ENCODE measurements at places on chromosomes 4 and X.
A peak's percentile ranks its signal among the peaks of the same experiment; 100 is the strongest.

- DNase-seq, result no peak
These were observed 85.1 kb downstream of the CT47B1 start for GRCh38 chrX:120790552-120790951.

GRCh38 chr4:133921280-133922195, 280.1 kb downstream of the PABPC4L start:
- DNase-seq, result no peak

GRCh38 chrX:130801901-130802300, 101.1 kb downstream of the ENOX2 start:
- DNase-seq, result no peak

GRCh38 chr4:69727426-69727825, 33.0 kb downstream of the SULT1B1 start:
- DNase-seq, result no peak

GRCh38 chrX:137848266-137848905, 282.5 kb downstream of the ZIC3 start:
- DNase-seq, result no peak

GRCh38 chr4:30269850-30270249, 450.3 kb upstream of the PCDH7 start:
- DNase-seq, result no peak

DNA sequence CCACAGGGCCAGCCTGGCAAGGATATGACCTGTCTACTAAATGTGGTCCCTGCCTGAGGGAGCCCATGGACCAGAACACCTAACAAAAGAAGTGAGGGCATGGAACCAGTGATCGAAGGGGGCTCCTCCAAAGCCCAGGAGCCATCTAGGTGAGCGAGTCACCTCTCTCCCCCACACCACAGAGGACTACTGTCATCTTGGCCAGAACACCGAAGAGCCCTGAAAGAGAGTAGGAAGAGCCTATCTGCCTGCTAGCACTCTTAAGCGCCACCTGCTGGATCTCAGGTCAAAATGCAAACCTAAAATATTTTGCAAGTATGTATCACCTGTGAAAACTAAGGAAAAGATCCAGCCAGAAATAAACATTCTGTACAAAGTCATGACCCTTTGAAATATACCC, 137.9 kb upstream of the ZXDB start:
- DNase-seq, result peak; percentile 1

DNA sequence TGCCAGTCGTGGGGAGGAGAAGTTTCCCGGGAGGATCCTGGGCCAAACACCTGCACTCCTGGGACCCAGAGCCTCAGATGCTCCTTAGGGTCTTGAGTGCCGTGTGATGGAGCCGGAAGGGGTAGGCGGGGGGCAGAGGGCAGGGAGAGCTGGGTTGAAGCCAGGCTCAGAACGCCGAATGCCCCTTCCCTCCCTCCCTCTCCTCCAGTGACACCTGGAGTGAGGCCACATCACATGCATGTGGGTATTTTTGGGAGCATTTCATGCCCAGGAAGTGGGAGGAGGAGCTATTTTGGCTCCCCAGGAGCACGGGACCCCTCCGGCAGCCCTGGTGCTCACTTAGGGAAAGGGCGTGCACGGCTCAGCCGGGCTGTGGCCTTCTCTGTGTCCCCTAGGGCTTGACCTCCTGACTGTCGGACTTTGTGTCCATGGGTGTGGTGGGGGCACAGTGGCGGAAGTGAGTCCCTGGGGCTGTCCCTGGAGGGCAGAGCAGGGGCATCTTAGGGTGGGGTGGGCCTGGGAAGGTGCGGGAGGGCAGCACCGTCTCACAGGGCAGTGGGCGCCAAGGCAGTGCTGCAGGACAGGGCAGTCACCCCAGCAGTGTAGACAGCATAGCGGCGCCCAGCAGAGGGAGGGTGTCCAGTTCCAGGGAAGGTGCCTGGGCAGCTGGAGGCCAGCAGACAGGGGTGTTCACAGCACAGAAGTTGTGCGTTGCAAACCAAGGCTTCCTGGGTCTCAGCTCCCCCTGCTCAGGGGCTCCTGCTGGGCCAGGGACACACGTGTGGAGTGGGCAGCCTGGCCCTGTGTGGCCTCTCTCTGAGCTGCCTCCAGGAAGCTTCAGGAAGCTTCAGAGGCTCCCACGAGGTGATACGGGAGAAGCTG, 4.9 kb upstream of the CPLX1 start:
- DNase-seq, result no peak

GRCh38 chrX:115367951-115368350, 78.4 kb downstream of the LUZP4 start:
- DNase-seq, result no peak

DNA sequence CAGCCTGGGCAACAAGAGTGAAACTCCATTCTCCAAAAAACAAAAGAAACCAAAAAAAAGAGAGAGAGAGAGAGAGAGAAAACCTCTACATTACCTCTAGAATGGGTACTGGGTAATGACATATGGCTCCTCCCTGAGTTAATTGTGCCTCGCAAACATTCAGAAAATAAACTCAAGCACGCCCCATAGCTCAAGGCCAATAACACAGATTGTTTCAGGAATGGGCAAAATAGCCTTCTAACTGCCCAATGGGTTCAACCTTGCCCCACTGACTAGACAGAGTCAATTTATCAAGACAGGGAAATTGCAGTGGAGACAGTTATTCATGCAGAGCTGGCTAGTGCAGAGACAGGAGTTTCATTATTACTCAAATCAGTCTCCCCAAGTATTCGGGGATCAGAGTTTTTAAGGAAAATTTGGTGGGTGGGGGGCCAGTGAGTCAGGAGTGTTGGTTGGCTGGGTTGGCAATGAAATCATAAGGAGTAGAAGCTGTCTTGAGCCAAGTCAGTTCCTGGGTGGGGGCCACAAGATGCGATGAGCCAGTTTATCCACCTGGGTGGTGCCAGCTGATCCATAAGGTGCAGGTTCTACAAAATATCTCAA, 25.1 kb downstream of the NIPAL1 start:
- no peak for DNase-seq

GRCh38 chrX:45697591-45697990, 496.9 kb upstream of the DIPK2B start:
- DNase-seq, result no peak

DNA sequence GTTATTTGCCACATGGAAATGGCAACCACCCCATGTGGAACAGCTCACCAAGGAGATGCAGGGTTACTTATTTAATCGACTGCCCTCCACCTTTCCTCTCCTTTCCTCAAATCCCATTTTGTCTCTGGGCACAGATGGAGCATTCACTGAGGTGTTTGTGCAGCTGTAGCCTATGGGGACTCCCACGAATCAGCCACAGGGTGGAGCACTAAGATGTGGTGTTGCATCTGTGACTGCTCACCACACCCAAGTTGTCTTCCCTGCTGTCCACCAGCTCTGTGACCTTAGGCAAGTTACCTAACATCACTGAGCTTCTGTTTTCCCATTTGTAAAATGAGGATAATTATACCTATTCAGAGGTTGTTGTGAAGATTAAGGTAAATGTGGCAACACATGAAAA, 252.4 kb upstream of the CPEB2 start:
- peak; percentile 11 for DNase-seq

DNA sequence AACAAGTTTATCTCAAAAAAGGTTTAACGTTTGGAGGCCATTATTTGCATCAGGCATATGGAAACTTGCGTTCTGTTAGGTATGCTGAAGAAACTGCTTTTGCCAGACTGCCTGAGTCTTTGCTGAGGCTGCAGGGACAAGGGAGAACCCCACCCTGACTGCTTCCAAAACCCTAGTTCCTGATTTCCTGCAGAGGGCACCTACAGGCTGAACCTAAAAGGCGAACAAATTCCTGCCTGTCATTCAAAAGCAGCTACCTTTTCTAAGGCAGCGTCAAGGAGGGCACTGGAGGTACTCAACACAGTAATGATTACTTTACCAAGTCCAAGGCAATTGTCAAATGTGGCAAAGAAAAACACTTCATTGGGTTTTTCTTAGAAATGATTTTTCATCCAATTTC, 578 bp upstream of the CORIN start:
- DNase-seq, result no peak

DNA sequence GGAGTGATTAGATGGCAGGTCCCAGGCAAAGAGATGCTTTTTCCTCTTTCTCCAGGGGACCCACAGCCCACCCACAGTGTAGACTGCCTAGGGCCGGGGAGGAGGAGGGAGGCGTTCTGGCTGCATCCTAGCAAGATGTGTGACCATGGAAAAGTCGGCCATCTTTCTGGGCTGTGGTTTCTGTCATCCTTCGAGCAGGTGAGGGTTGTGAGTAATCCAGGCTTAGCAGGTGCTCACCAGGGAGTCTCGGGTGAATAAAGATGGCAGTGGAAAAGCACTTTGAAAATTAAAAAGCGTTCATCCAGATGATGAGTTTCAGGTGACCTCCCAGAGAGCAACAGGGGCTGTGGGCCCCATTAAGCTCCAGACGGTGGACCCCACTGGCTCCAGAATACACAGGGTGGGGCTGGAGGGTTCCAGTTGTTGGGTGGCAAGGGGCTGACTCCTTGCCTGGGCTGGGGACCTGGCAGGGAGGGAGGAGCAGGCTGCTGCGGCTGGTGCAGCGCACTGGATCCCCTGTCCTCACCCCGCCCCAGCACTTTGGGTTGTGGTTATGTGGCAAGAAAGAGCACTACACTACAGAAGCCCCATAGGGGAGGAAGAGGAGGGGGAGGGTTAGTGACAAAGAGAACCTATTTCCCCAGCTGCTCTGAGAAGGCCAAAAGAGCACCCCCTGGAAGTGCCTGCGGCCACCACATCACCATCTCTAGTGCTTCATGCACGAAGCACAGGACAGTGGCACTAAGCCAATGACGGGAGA, 23.7 kb downstream of the ELF4 start:
- no peak for DNase-seq

DNA sequence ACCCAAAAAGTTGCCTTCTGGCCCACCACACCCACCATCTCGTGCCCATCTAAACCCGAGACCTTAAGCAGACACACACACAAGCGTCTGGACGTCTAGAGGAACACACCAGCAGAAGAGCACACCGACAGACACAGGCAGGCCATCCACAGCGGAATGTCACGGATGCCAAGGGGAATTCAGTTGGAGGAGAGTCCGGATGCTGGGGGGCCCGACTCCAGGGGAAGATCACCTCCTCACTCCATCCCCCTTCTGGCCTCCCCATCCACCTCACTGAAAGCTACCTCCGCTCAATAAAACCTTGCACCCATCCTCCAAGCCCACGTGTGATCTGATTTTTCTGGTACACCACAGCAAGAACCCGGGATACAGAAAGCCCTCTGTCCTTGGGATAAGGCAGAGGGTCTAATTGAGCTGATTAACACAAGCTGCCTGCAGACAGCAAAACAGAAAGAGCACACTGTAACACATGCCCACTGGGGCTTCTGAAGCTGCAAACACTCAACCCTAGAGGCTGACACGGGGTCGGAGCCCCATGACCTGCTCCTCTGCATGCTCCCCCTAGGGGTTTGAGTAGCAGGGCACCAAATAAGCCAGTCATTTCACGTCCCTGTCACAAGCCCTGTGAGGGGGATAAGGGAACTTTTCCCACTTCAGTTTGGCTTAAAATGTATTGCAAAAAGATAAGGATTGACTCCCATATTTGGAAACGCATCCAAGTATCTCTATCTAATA, 339.6 kb upstream of the PCDH10 start:
- DNase-seq, result no peak

DNA sequence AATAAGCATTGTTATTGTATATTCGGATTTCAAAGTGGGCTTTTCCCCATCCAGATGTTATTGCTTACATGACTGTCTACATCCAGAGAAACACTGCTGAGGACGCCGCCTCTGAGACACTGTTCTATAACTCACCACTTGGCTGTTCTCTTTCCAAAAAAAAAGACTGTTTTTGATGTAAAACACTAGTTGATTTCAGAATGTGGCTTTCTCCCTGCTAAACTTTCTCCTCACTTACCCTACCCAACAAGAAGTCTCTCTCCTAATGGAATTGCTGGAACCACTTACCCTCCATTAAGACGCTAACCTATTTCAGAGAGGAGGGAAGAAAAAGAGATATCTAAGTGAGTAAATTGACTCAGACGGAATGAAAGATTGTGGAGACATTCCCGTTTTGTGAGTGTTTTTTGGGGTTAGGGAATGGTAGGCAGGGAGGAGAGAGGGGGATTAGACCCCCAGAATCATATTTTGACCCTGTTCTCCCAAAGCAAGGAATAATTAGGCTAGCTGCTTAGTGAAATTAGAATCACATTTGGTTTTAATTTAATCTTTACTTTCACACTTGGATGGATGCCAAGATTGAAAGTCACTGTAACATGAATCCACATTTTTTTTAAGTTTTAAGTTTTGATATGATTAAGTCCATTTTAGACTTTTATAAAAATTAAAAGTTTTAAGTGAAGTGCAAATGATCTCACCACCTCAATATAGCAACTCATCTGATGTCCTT, 174.9 kb downstream of the CHIC2 start:
- no peak for DNase-seq

DNA sequence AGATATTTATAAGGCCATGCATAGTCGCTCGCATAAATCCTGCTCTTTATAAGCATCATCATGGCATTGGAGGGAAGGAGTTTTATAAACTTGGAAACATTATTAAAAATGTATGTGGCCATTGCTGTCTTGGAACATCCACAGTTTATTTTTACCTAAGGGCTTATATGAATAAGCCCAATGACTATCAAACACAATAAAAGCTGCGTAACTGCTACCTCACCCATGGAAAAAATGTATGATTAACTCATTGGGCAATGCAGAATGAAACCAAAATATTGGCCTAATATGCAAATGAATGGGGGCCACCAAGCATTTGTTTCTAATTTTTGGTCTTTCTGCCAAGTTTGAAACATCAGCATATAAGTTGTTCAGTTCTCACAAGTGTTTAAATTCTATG, 19.1 kb downstream of the GEMIN8 start:
- DNase-seq, result no peak

DNA sequence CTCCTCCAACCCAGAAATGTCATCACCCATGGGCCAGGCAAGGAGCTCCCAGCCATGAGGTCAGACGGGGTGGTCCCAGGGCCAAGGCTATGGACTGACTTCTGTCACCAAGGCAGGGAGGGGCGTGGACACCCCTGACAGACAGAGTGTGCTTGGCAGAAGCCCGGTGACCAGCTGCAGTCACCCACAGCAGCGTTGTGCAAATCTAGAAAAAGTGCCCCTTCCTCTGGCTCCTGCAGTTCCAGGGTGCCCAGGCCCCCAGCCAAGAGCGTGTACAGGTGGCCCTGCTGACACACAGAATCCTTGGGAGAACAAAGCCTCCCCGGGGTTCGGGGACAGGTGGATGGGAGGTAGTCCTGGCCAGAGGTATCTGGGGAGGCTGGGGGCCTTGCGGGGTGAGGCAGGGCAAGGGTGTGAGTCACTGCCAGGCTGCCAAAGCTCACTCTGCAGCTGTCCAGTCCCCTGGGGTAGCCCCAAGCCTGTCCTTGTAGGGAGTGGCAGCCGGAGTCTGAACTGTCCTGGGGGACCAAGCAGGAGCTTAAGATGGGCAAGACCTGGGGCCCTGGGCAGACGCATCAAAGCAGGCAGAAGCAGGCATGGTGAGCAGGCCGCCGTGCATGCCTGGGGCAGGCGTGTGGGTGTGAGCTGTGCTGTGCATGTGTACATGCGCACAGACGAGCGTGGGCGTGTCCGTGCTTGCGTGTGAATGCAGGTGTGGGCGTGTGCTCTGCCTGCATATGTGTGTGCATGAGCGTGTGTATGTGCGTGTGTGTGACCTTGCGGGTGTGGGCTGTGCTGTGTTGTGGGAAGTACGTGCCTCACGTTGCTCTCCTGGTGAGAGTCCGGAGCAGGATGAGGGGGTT, 3.3 kb downstream of the MYL5 start:
- DNase-seq, result no peak

All from stimulated activated CD4-positive, alpha-beta T cell treated with anti-CD3 and anti-CD28 coated beads, TNF-alpha, amount 100 ng/mL, for 24 hours (primary cell).